Stimulated activated CD8-positive, alpha-beta memory T cell treated with anti-CD3 and anti-CD28 coated beads, Interleukin-15, amount 100 ng/mL, for 24 hours (primary cell): ENCODE measurements at places on chromosomes 5 and 9.

DNA sequence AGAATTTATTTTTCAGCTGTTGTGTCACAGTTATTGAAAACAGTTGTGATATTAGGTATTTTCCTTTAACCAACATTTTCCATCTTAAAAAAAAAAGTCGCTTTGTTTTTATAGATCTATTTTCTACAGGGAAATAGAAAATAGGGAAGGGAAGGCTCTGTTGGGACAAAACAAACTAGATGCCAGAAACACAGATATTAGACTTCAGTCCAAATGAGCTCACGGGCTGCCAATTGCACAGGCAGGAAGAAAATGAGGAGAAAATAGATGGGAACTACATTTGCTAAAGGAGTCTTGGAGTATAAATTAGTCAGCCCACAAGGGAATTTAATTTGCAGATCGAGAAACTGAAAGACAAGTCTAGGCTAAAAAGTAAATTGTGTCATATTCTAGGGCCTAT lies 21.4 kb upstream of the ISOC1 start:
- DNase-seq: no peak

DNA sequence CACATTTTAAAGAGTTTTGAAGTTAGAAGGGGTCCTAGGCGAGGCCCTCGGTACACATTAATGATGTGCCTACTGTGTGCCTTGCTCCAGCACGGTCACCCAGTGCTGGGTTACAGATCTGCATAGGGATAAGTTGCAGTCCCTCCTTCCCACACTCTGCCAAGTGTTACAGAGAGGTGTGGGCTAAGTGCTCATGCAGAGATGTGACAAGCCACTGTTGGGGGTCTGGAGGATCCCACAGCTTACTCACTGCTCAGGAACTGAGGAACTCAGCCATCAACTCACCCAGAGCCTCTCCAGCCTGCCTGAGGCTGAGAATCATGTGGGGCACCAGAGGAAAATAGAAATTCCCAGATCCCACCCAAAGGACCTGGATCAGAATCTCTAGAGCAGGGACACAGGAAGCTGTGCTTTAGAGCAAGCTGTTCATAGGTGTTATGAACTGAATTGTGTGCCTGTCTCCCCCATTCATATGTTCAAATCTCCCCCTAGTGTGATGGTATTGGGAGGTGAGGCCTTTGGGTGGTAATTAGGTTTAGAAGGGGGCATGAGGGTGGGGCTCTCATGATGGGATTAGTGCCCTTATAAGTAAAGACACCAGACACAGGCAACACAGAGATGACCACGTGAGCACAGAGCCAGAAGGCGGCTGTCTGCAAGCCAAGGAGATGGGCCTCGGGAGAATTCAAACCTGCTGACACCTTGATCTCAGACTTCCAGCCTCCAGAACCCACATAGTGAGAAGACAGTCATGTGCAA lies 164.1 kb downstream of the HSD17B3 start:
- no peak for DNase-seq

- no peak for DNase-seq
These were observed at the start of gene CCNO for GRCh38 chr5:55232985-55233928. CCNO (minus strand) TSS chr5:55233608; CDS start chr5:55233523, 85 bp downstream.

- DNase-seq: no peak
These were observed 2.5 kb upstream of the MAPK9 start for GRCh38 chr5:180294411-180294810.

GRCh38 chr9:31799953-31800609 lies 584.4 kb upstream of the ACO1 start:
- no peak for DNase-seq

GRCh38 chr9:23682352-23682751 lies 143.7 kb downstream of the ELAVL2 start:
- no peak for DNase-seq

DNA sequence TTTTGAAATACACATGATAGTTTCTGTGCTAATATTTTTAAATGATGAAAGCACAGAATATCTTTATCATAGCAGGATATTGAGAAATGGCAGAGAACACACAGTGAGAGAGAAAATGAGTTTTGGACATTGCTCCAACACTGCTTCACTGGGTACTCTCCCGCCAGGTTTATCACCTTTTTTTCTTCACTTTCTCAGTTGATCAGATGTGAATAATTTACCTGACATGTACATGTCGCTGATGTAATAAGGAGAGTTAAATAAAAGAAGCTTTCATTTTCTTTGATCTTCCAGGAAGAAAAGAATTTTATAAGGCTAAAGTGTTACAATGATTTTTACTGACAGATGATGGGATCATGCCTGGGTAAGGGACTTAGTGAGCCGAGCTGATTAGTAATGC lies 134.5 kb downstream of the ALDH1A1 start:
- DNase-seq: no peak
